ENCODE measurements at places on chromosomes 1 and 21.

GRCh38 chr1:206772243-206772937 is at the start of gene IL10:
IL10 (minus strand) TSS chr1:206772494; CDS start chr1:206772435, 59 bp downstream.
- H3K36me3 ChIP-seq: no peaks in the 10 kb centered on the region
- no peak within 1 kb of the TSS for H3K27ac ChIP-seq
- DNase-seq: no peak
- peak within 1 kb of the TSS; percentile 33 for H3K4me3 ChIP-seq
- H3K27me3 ChIP-seq: no peaks in the 10 kb centered on the region

DNA sequence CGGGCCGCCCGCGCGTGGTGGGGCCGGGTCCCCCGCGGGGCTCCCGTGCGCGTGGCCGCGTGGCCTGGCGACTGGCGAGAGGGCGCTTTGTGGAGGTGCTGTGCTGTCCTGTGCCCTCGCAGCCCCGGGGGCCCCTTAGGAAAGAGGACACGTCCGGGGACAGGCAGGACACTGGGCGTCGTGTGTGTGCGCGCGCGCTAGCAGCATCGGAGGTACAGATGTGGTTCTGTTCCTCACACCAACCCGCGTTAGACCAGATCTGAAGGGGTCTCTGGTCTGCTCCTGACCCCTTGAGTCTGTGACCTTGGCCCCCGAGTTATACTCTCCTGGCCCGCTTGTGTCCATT is 489 bp downstream of the ACTN2 start:
- peak overlapping the region; percentile 51 for H3K4me3 ChIP-seq
- no peak for DNase-seq
- peaks cover 6% of the 10 kb centered on the region for H3K4me1 ChIP-seq
- peaks cover 5% of the 10 kb centered on the region for H3K36me3 ChIP-seq

- no peak for DNase-seq
- no peaks in the 10 kb centered on the region for H3K27me3 ChIP-seq
- no peak overlapping the region for H3K4me3 ChIP-seq
- H3K4me1 ChIP-seq: no peaks in the 10 kb centered on the region
- peaks cover 2% of the 10 kb centered on the region for H3K36me3 ChIP-seq
Observed at GRCh38 chr1:185257950-185258208, 59.2 kb downstream of the IVNS1ABP start.

- H3K36me3 ChIP-seq: no peaks in the 10 kb centered on the region
- H3K4me3 ChIP-seq: no peak overlapping the region
- H3K27me3 ChIP-seq: peaks cover 3% of the 10 kb centered on the region
- no peak overlapping the region for H3K27ac ChIP-seq
Observed at GRCh38 chr1:65417729-65418128, 2.7 kb upstream of the LEPR start.

- H3K4me3 ChIP-seq: no peak overlapping the region
- no peaks in the 10 kb centered on the region for H3K27me3 ChIP-seq
- H3K27ac ChIP-seq: no peak overlapping the region
- peaks cover 39% of the 10 kb centered on the region for H3K36me3 ChIP-seq
- peaks cover 21% of the 10 kb centered on the region for H3K4me1 ChIP-seq
Observed at GRCh38 chr1:54400329-54400728, 5.9 kb downstream of the SSBP3 start.

- peaks cover 3% of the 10 kb centered on the region for H3K36me3 ChIP-seq
- peaks cover 44% of the 10 kb centered on the region for H3K4me1 ChIP-seq
- no peak overlapping the region for H3K4me3 ChIP-seq
- DNase-seq: no peak
Observed at GRCh38 chr1:89701746-89702241, 68.9 kb downstream of the LRRC8C start.

GRCh38 chr1:92882819-92883218 is 51.0 kb downstream of the RPL5 start:
- peaks cover 4% of the 10 kb centered on the region for H3K36me3 ChIP-seq
- H3K27me3 ChIP-seq: no peaks in the 10 kb centered on the region
- DNase-seq: no peak
- H3K4me1 ChIP-seq: peaks cover 28% of the 10 kb centered on the region
- no peak overlapping the region for H3K4me3 ChIP-seq

- H3K27ac ChIP-seq: no peak overlapping the region
- H3K27me3 ChIP-seq: peaks cover 19% of the 10 kb centered on the region
- H3K4me1 ChIP-seq: peaks cover 3% of the 10 kb centered on the region
- H3K4me3 ChIP-seq: no peak overlapping the region
- DNase-seq: no peak
Observed at GRCh38 chr1:92031281-92032110, 1.7 kb downstream of the EPHX4 start.

- peaks cover 2% of the 10 kb centered on the region for H3K36me3 ChIP-seq
- no peak overlapping the region for H3K27ac ChIP-seq
- no peak for DNase-seq
- H3K27me3 ChIP-seq: no peaks in the 10 kb centered on the region
- H3K4me1 ChIP-seq: peaks cover 28% of the 10 kb centered on the region
Observed at GRCh38 chr1:20426923-20427322, 59.1 kb downstream of the CAMK2N1 start.

GRCh38 chr1:239723776-239724367 is 337.5 kb downstream of the CHRM3 start:
- DNase-seq: no peak
- no peaks in the 10 kb centered on the region for H3K36me3 ChIP-seq
- H3K4me3 ChIP-seq: no peak overlapping the region
- no peak overlapping the region for H3K27ac ChIP-seq
- no peaks in the 10 kb centered on the region for H3K4me1 ChIP-seq

- peaks cover 39% of the 10 kb centered on the region for H3K4me1 ChIP-seq
- no peak for DNase-seq
- peaks cover 11% of the 10 kb centered on the region for H3K36me3 ChIP-seq
- H3K27me3 ChIP-seq: no peaks in the 10 kb centered on the region
- no peak overlapping the region for H3K27ac ChIP-seq
Observed at GRCh38 chr1:230074270-230074669, 7.2 kb downstream of the GALNT2 start.

- H3K36me3 ChIP-seq: no peaks in the 10 kb centered on the region
- no peak overlapping the region for H3K27ac ChIP-seq
- H3K4me1 ChIP-seq: peaks cover 15% of the 10 kb centered on the region
- no peak for DNase-seq
Observed at GRCh38 chr1:26996024-26996423, 2.5 kb downstream of the TRNP1 start.

GRCh38 chr1:183886853-183887252 is 81.9 kb downstream of the RGL1 start:
- H3K36me3 ChIP-seq: no peaks in the 10 kb centered on the region
- no peaks in the 10 kb centered on the region for H3K4me1 ChIP-seq
- peaks cover 3% of the 10 kb centered on the region for H3K27me3 ChIP-seq
- H3K4me3 ChIP-seq: no peak overlapping the region

DNA sequence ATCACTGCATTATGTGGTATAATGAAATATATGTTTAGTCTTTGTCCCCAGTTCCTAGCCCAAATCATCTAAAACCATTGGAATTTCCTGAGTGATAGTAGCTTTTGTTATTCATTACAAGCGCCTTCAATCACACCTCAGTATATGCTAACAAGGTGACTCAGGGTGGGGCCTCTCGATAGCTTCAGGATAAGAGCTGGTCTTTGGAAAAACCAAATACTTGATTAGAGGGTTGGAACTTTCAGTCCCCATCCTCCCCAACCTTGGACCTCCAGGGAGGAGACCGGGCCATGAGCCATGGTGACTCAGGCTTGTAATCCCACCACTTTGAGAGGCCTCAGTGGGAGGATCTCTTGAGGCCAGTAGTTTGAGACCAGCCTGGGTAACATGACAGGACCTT is 5.1 kb upstream of the BRDT start:
- no peak overlapping the region for H3K27ac ChIP-seq
- no peaks in the 10 kb centered on the region for H3K36me3 ChIP-seq
- no peak for DNase-seq
- no peaks in the 10 kb centered on the region for H3K4me1 ChIP-seq
- H3K4me3 ChIP-seq: no peak overlapping the region

DNA sequence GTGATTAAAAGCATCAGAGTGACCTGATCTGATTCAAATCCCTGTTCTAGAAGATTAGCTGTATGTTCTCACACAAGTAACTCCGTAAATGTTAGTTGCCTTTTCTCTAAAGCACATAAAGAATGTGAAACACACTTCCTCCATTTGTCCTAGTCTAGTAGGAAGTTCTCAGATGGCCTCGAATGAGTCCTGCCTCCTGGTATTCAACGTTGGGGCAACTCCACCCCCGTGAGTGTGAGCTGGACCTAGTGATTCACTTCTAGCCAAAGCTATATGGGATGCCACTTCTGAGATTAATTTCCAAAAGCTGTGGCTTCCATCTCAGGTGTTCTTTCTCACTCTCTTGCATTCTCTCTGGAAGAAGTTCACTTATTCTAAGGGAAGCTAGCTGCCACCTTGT is 267.6 kb downstream of the GPATCH2 start:
- no peaks in the 10 kb centered on the region for H3K36me3 ChIP-seq
- H3K27me3 ChIP-seq: no peaks in the 10 kb centered on the region
- no peak overlapping the region for H3K27ac ChIP-seq
- H3K4me1 ChIP-seq: no peaks in the 10 kb centered on the region
- DNase-seq: no peak

DNA sequence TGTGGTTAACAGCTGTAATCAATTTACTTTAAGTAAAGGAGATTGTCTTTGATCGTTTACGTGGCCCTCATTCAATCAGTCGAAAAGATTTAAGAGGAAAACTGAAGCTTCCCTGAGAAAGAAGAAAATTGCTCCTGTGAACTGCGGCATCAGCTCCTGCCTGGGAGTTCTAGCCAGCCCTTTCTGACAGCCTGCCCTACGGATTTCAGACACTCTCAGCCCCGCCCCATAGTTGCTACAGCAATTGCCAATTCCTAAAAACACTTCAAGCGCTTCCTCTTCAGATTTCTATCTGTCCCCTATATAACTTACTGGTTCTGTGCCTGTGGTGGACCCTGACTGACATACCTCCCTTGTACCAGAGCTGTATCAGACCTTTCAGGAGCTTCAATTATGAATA is 277.6 kb downstream of the DSCAM start:
- H3K27ac ChIP-seq: no peak overlapping the region
- no peak for DNase-seq
- H3K4me1 ChIP-seq: no peaks in the 10 kb centered on the region
- H3K27me3 ChIP-seq: no peaks in the 10 kb centered on the region
- no peaks in the 10 kb centered on the region for H3K36me3 ChIP-seq
- H3K4me3 ChIP-seq: no peak overlapping the region

- H3K4me1 ChIP-seq: peaks cover 17% of the 10 kb centered on the region
- DNase-seq: no peak
- H3K36me3 ChIP-seq: no peaks in the 10 kb centered on the region
- no peak overlapping the region for H3K4me3 ChIP-seq
- H3K27ac ChIP-seq: no peak overlapping the region
Observed at GRCh38 chr1:44408212-44408582, 3.1 kb downstream of the RNF220 start.

GRCh38 chr1:202247837-202248795 is 54.5 kb downstream of the LGR6 start:
- H3K4me3 ChIP-seq: no peak overlapping the region
- H3K27ac ChIP-seq: no peak overlapping the region
- H3K27me3 ChIP-seq: peaks cover 13% of the 10 kb centered on the region
- no peak for DNase-seq
- H3K4me1 ChIP-seq: peaks cover 4% of the 10 kb centered on the region
- H3K36me3 ChIP-seq: no peaks in the 10 kb centered on the region

DNA sequence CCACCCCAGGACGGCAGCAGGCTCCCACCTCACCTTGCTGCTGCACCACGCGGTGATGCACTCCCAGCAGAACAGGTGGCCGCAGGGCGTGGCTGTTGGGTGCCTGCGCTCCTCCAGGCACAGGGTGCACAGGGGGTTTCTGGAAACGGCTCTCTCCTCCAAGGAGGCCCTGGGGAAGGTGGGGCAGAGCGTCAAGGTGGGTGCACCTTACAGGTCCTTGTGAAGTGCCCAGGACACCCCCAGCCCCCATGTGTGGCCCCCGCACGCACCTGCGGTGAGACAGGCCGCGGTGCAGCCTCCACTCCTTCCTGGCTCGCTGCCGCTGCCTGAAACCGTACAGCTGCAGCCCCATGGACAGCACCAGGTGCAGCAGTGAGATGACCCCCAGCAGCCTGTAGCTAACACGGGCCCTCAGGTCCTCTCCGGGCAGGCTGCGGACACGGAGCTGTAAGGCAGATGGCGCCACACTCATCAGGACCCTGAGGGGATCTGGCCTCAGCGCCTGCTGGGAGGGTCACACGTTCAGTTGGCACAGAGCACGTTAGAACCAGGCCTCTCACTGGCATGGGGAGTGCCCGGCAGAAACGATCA is 5.8 kb downstream of the PEX10 start:
- peaks cover 14% of the 10 kb centered on the region for H3K36me3 ChIP-seq
- H3K4me1 ChIP-seq: peaks cover 8% of the 10 kb centered on the region
- H3K27ac ChIP-seq: no peak overlapping the region

- no peak overlapping the region for H3K4me3 ChIP-seq
- H3K27me3 ChIP-seq: peaks cover 2% of the 10 kb centered on the region
- H3K36me3 ChIP-seq: no peaks in the 10 kb centered on the region
- H3K27ac ChIP-seq: no peak overlapping the region
Observed at GRCh38 chr1:108012553-108012952, 47.6 kb upstream of the VAV3 start.
